ENCODE measurements at places on chromosomes 4 and X.

GRCh38 chr4:129672941-129673340 lies 577.0 kb downstream of the C4orf33 start:
- DNase-seq, result no peak

- DNase-seq, result peak; percentile 10
Measured at GRCh38 chr4:186015212-186015817, 53.6 kb upstream of the TLR3 start.

DNA sequence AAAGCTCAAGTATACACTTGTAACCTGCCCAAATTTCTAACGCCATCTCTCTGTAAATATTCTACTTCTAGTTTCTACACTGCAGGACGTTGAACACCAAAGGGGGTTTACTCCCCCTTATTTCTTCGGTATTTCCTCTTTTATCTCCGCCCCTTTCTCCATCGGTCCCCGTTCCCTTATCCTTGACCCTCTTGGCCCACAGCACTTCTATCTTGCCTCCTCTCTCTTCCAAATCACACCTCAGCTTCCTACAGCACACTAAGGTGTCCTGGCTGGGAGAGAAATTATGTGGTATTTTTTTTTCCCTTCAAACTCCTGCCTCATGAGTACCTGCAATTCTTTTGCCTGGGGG lies 715 bp downstream of the ZMAT1 start:
- no peak for DNase-seq

DNA sequence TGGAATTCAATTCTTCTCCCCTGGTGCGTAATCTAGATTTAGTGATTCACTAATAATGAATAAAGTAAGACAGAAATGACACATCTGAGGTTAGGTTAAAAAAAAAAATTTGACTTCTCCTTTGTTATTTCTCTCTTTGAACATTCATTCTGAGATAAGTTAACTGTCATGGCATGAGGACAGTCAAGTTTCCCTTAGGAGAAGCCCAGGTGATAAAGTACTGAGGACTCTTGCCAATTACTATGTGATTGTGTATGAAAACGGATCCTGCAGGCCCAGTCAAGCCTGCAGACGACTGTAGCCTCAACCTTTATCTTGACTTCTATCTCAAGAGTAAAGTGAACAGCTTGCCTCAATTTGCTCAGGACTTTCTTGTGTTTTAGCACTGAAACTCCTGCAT lies 293.2 kb downstream of the PRR32 start:
- no peak for DNase-seq

DNA sequence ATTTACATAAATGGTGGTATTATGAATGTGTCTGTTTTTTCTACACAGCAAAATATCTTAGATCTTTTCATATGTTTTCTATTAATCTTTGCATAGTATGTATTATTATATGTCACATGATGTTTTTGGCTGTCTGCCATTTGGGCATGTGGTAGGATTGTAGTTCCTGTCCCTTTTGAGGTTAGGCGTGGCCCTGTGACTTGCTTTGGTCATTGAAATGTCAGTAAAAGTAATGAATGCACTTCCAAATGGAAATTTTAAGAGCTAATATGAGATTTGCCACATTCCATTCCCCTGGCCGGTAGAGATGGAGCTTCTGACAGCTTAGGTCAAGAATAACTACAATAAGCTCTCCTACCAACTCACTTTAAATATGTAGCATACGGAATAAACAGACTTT lies 45.1 kb downstream of the JADE3 start:
- DNase-seq, result peak; percentile 13

GRCh38 chrX:106436691-106437090 lies 175.1 kb upstream of the RADX start:
- no peak for DNase-seq

GRCh38 chr4:147943159-147943638 lies 211.3 kb downstream of the ARHGAP10 start:
- no peak for DNase-seq

GRCh38 chr4:85929961-85930665 lies 429.7 kb downstream of the MAPK10 start:
- no peak for DNase-seq

- DNase-seq, result no peak
Measured at GRCh38 chr4:183765251-183765911, 106.3 kb downstream of the TRAPPC11 start.

DNA sequence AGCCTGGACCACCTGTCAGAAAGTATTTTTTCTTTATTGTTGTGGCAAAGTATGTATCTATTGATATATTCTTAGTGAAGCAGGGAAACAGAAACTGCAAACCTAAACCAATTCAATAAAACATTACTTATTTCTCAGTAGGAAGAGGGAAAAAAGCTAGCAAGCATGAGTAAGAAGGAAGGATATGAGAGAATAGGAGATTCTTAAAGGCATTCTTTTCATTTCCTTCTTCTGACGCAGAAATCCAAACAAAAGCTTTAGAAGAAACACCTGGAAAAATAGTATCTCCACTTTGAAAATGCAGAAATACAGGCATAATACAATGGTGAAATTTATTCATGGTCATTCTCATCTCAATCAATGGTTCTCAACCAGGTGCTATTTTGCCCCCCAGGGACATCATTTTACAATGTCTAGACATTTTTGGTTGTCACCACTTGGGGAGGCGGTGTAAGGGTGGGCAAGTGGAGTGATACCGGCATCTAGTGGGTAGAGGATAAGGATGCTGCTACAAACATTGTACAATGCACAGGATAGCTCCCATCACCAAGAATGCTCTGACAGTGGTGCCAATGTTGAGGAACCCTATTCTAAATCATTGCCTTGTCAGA lies 21.7 kb upstream of the ATXN3L start:
- DNase-seq, result no peak

DNA sequence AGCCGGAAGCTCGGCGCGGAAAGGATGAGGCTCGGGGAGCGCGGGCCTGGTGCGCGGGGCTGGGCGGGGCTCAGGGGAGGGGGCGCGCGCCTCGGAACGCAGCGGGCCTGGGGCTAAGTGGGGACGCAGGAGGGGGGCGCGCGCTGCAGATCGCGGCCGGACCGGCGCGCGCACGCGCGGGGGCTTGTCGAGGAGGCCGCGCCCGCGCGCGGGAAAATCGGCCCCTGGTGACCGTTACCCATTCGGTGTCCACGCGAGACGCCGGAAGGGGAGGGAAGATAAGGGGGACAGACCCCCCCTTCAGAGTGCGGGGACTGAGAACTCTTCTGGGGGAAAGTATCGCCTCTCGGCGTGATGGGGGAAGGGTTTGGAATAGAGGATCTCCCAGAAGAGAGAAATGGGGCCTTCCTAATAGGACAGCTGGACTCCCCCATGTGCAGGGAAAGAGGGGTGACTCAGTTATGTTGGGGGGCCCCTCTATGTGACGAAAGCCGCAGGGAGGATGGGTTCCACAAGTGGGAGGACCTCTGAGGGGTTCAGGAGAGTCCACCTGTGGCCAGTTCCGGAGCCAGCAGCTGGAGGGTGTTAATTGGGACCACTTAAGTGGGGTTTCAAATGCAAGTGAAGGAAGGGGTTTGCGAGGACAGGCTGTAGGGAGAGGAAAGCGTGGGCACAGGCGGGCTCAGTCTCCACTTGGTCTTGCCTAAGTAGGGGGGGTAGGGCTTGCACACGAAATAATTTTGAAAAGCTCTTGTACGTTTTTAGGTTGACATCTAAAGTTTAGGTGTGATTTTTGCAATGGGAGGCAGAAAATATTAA lies 584 bp downstream of the SUV39H1 start:
- peak; percentile 79 for DNase-seq

- DNase-seq, result no peak
Measured at GRCh38 chr4:16729336-16729735, 169.1 kb downstream of the LDB2 start.

DNA sequence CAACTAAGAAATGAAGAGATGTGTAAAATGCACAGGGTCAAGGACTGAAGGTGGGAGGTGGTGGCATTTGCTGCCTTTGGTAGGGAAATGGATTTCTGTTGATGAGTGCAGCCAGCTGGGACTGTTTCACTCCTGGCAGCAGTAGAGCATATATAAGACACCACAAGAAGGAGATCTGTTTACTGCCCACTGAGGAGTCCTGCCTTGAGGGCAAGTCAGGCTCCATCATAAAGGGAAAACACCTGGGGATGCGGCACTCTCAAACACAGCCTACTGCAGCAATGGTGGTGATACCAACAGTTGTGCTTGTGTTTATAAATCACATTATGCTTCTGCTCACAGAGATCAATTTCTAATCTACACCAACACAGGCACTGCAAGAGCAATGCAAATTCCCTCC lies 222.1 kb downstream of the TACR3 start:
- peak; percentile 54 for DNase-seq

DNA sequence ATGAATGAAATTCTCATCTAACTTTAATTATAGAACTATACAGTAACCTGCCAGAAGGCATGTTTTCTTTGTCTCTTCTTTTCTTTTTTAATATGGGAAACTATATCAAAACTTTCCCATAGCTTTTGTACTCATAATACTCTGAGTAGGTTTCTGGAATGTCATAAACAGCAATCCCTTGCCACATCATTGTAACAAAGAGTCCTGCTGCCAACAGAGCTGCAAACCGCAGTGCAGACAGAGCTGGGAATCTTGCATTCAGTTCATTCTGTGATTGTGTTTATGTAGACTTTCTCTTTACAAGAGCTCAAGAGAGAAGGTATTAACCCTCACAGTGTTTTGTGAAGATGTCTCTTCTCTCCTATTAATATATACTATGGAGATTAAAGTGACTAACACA lies 304.4 kb upstream of the SLIT2 start:
- DNase-seq, result peak; percentile 62

DNA sequence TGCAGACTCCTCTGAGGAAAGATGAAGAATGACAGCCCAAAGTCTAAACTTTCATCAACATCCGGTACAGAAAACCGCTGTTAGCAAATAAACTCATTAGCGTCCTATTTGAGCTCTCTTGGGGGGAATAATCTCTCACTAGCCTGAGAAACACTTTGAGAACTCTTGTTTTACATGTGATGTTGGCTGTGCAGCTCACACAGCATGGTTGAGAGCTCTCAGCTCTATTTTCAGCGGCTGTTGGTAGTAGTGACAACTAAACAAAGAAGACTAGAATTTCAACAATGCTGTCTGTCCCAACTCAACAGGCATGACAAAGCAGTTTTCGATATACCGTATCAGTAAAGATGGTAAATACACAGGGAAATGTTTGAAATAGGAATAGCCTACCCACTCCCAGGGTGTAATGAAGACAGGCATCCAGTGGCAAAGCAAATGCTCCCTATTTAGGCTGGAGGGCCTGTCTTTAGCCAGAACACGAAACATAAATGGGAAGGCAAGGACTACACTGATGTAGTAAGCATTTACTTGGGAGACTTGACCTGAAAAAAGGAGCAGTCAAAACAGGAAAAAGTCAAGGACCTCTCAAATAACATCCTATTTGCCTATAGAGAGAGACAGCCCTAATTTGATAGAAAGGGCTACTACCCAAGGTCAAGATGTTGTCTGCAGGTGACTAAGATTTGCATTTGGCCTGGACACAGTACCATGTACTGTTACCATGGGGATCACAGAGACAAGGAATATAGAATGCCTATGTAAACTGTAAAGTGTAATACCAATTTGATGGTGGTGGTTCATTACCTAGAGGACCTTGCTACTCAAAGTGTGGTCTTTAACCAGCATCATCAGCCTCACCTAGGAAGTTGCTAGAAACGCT lies 60.4 kb downstream of the PPEF2 start:
- no peak for DNase-seq

- DNase-seq, result no peak
Measured at GRCh38 chr4:140088323-140088967, 65.5 kb downstream of the MAML3 start.

Data from RPMI7951 (cell line).